ENCODE measurements at places on chromosomes 3 and 15.

DNA sequence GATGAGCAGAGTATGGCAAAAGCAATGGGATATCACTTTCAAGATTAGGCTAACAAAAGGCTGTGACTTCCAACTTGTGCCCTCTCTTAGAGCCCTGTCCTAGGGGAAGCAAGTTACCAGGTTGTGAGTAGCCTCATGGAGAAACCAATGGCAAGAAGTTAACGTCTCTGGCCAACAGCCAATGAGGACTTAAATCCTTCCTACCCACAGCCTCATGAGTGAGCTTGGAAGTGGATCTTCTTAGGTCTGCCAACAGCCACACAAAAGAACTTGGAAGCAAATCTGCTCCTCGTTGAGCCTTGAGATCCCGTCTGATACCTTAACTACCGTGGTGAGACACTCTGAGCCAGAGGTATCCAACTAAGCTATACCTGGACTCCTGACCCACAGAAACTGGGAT, 5.7 kb downstream of the NME9 start:
- DNase-seq: no peak

- DNase-seq: no peak
Measured at GRCh38 chr15:57902155-57902554, 163.4 kb downstream of the ALDH1A2 start.

DNA sequence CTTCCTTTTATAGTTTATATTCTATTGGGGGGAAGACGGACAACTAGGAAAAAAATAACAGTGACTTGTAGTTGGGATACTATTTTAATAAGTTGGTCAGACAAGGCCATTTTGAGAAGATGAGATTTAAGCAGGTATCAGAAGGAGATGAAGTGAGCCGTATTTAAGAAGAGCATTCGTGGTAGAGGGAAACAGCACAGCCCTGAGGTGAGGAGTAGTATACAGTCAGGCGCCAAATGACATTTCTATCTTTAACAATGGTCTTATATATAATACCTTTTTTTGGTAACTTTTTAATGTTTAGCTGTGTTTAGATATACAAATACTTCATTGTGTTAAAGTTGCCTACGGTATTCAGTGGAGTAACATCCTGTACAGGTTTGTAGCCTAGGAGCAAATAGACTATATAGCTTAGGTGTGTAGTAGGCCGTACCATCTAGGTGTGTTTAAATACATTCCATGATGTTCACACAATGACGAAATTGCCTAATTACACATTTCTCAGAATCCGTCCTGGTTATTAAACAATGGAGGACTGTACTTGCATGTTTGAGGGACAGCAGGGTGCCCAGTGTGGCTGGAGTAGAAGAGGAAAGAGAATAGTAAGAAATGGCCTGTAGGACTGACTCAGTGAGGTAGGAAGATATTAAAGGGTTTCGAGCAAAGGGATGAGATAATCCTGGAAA, 1.6 kb downstream of the NKTR start:
- no peak for DNase-seq

DNA sequence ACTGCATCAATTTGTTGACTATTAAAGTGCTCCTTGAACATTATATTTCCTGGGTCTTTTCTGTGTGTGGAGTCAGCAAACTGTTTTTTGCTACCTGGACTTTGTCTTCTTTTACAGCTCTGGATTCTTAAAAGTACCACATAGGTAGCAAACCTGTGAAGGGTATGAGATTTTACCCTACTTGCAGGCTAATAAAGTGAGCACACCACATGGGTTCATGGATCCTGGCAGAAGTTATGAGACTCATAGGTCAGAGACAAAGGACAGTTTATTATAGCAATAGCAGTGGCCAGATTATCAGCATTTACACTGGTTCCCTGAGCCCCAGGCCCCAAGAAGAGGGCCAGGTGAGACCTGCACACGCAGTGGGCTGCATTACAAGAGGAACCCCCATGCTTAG, 8.0 kb upstream of the SACM1L start:
- no peak for DNase-seq

DNA sequence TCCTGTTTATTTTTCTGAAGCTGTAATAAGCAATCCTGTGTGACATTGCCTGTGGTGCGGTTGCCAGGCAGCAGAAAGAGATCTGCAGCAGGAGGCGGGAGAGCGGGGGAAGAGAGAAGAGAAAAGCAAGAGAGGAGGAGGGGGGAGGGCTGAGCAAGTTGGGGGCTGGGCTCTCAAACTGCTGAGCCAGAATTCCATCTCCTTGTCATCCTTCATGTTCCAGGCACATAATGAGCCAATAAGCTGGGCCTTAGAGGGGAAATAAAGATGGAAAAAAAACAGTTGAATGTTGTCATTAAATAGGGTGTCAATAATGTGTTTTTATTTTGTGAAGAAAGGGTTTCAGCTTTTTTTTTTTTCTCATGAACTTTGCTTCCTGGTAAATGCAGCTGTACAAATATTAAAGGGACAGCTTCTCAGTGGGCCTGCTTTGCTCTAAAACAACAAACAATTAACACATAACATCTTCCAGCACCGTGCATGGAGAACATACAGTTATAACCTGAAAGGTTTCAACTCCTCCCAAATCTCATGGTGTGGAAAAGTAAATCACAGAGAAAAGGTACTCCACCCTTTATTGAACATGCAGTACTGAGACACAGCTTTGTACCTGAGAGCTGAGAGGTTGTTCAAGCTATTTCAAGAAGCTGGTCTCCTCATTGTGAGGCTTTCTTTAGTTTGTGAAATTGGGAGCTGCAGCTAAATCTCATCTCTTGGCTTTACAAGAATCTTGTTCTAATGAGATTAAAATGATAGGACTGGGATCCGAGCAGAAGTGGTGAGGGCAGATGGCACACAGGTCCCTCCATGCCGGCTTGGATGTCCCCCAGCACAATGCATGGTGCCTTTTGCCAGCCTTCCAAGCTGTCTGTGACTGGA, 451.1 kb upstream of the KCNMB2 start:
- DNase-seq: peak; percentile 56

- DNase-seq: no peak
Measured at GRCh38 chr3:23872330-23872729, 44.5 kb downstream of the NKIRAS1 start.

- DNase-seq: peak; percentile 75
Measured at GRCh38 chr3:188283347-188283746, 129.4 kb downstream of the LPP start.

- DNase-seq: peak; percentile 53
Measured at GRCh38 chr15:39919748-39920509, at the start of gene GPR176. Gene GPR176, minus strand, starts transcription at chr15:39920266. Its CDS starts 240 bp downstream, at chr15:39920026.

- DNase-seq: no peak
Measured at GRCh38 chr15:31474059-31474868, 147.6 kb downstream of the KLF13 start.

- DNase-seq: no peak
Measured at GRCh38 chr15:63628123-63628822, 31.1 kb downstream of the FBXL22 start.

DNA sequence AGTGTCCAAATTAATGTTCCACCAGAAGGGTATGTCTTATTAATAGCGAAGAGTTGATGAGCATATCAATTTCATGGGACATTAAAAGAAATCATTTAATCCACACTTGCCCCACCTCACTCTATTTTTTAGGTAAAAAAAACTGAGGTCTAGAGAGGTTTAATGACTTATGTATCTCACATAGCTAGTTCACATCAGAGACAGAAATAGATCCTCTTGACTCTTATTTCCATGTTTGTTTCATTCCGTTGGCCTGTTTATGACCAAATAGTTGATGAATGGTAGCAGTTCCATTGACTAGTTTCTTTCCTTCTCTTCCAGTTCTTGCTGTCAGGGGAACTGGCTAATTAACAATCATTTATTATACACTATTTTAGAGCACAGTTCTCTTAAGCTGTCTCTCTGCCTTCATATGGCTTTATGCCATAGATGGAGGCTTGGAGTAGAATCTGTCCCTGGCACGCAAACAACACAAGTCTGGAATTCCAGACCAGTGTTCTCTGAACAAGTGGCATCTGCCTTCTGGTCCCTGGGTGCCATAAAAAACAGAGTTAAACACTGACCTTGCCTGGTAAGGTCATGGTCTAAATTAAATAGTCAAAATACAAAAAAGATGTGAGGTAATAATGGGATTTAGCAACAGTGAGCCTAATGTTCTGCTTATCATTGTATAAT, 220.0 kb upstream of the CGNL1 start:
- DNase-seq: no peak

GRCh38 chr3:55624238-55624637, 137.1 kb upstream of the WNT5A start:
- DNase-seq: no peak

DNA sequence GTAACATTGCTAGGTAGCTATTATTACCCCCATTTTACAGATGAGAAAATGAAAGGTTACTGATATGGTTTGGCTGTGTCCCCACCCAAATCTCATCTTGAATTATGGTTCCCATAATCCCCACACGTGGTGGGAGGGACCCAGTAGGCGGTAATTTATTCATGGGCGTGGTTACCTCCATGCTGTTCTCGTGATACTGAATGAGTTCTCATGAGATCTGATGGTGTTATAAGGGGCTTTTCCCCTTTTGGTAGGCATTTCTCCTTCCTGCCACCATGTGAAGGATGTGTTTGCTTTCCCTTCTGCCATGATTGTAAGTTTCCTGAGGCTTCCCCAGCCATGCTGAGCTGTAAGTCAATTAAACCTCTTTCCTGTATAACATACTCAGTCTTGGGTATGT, 252.1 kb downstream of the OPA1 start:
- no peak for DNase-seq

DNA sequence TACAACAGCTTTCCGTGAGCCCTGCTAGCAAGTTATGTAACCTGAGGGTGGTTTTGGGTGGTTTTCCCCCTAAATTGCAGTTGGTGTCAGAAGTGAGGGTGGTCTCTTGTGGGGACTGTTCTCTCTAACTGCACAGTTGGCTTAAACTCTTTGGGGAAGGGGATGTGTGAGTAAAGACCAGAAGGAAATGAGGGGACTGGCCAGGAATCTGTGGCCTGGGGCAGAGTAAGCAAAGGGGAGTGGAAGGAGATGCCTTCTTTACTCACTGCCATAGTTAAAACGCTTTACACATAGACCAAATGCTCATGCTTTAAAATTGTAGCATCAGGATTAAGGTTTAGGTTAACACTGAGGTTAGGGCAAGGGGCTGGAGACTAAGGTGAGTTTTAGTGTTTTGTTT, 21.2 kb upstream of the XIRP1 start:
- DNase-seq: no peak

GRCh38 chr15:41774882-41775417, 666 bp downstream of the MAPKBP1 start:
- no peak for DNase-seq

GRCh38 chr3:185656321-185656840, 70.3 kb downstream of the SENP2 start:
- no peak for DNase-seq

- DNase-seq: no peak
Measured at GRCh38 chr15:73838831-73839426, 34.4 kb upstream of the TBC1D21 start.

DNA sequence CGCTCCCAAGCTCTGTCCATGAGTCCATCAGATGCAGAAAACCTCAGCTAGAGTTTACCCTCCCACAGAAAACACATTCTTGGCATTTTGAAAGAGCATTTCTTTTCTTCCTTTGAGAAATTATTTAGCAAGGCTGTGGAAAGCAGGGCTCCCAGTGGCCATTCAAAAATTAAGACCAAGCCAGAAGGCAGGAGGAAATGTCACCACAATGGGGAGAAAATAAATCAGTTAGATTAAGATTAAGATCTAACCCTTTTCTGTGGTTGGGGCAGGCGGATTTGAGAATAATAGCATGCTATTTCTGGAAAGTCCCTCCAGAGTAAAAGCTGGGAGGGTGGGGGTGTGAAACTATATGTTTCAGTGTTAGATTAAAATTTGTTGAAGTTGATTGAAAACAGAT, 20.2 kb downstream of the LRIG1 start:
- no peak for DNase-seq

Data from Caco-2 (cell line).